ENCODE measurements at places on chromosomes 7 and 10.

GRCh38 chr10:93912444-93912843, 18.7 kb downstream of the SLC35G1 start:
- DNase-seq: no peak

DNA sequence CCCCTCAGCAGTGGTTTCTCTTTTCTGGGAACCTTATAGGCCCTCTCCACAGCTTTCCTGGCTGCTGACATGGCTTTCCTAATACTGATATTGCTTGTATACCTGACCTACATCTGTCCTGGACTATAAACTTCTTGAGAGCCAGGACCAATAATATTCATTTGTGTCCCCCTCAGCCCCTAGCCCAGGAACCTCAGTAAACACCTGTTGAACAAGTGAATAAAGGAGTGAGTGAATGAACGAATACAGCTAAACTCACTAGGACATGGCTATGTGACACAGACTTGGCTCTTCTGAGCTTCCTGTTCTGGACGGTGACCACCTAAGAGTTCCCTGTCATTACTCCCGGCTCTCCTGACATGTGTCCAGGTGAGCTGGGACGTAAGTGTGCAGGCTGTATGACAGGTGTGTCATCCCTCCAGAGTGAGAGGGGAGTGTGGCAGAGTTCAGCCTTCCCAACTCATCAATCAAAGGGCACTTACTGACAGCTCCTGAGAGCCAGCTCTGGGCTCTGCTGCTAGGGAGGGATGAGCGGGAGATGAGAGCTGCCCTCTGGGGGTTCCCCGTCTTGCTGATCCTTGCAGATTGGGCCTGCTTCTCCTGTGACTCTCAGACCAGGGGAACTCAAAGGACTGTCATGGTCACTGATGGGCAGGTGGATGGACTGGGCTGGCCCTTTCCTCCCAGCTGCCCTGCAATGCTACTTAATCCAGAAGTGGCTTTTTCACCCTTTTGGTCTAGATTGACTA, 84.5 kb downstream of the HIF1AN start:
- no peak for DNase-seq

GRCh38 chr7:141700848-141701371, 1.1 kb downstream of the DENND11 start:
- no peak for DNase-seq

DNA sequence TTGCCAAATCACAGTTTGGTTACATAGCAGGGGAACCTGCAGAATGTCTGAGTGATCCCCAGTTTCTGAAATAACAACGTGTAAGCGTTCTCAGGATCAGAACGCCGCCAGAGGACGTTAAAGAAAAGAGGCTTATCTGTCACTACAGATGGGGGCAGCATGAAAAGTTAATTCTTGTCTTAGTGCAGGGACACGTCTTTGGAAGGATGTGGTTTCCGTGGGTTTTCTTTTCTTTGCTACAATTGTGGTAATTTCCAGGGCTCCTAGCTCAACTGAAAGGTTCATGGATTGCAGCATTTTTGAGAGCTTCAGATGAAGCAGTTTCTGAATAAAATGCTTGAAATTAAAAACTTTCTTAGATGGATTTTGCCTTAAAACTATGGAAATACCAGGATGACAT, 106.6 kb downstream of the PRKCQ start:
- DNase-seq: no peak

GRCh38 chr10:71081229-71081560, 131.2 kb upstream of the UNC5B start:
- DNase-seq: no peak

DNA sequence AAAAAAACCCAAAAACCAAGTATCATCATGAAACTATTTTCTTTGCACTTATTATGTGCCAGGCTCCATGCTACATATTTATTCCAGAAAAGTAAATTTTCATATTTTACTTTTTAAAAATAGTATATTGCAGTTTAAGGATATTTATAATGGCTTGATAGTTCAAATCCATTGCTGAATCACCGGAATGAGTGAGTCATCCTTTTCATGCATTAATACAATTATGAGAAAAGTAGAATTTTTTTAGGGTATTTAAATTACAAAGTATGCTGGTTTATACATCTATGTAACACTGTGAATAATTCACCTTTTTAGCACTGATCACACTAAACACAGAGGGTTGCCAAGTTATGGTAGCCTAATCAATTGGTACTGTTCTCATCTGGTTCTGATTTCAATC, 54.3 kb downstream of the SLC16A9 start:
- no peak for DNase-seq

DNA sequence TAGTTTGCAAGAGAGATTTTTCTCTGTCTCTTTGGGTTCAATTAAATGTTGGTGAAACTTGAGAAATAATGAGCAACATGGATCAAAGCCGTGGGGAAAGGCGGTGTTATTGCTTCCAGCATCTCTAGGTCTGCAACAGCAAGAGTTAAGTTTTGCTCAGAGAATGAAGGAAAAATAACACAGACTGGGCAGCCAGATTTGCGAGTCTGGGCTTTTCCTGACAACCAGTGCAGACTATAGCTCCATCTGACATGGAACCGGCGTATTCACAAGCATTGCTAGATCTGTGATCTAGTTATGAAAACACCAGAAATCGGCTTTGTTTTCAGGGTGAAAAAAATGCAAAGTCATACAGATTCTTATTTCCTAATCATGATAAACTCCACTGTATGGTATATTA, 110.4 kb downstream of the CAMK1D start:
- no peak for DNase-seq

All from AG10803 (cell line).